Left kidney (tissue), 8 donors: ENCODE measurements at places on chromosomes 13 and 19. TPM values are rescaled to one million over a fixed set of nuclear protein-coding genes. Genes with fewer than 3 reads are reported as not detected.

GRCh38 chr19:13172346-13173138 is 22.3 kb downstream of the IER2 start:
- no peak for DNase-seq

The CGB2 gene
- not detected for polyA plus RNA-seq

The PROZ gene
- polyA plus RNA-seq: 2.3 TPM

DNA sequence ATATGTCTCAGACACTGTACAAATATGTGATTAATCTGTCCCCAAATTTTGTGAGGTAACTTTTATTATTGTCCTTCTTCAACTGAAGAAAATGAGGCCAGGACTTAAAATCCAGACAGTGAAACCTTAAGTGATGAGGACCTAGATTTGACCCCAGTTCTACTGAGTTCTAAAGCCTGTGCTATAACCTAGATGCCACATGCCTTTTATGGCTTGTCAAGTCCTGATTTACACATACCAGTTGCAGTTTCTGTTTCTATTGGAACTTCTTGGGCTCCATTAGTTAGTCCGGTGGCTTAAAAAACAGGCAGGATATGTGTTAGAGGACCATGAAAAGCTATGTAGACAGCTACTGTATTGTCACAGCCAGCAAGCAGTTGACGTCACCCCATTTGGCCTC is 436.5 kb upstream of the KLHL1 start:
- DNase-seq: no peak

GRCh38 chr13:49527123-49527522 is 31.4 kb downstream of the PHF11 start:
- no peak for DNase-seq

The GJB2 gene
- polyA plus RNA-seq: 4.4 TPM

DNA sequence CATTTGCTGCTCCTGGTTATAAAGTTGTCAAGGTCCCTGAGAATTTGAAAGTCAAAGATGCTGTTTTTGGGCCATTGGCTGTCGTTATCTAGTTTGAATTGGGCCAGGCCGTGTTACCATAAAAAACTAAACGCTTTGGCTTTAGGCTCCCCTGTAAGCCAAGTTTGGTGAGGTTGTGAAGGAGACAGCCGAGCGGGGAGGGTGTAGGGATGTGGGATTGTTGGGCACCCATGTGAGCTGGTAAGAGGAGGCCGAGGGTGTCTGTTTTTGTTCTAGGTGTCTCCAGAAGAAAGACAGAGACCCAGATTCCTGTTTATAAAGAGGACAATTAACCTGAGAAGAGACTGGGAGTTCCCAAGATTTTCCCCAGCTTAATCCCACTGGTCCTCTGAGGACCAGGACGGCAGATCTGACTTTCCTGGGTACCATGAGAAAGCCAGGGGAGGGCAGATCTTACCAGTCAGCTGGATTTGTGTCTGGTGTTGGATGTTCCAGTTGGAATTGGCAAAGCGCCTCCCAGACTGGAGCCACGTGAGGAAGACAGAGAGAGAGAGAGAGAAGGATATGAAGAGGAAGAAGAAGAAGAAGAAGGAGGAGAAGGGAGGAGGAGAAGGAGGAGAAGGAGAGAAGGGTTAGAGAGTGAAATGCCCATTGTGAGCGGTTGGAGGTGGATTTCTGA is 25.1 kb downstream of the TMEM255B start:
- DNase-seq: no peak

GRCh38 chr19:40280608-40281221 is 4.4 kb downstream of the AKT2 start:
- no peak for DNase-seq

The NLRP4 gene
- polyA plus RNA-seq: not detected

GRCh38 chr13:20217168-20217567 is 15.0 kb downstream of the GJB6 start:
- DNase-seq: no peak

The PDX1 gene
- not detected for polyA plus RNA-seq

GRCh38 chr13:24851546-24851945 is 87.6 kb downstream of the RNF17 start:
- no peak for DNase-seq

DNA sequence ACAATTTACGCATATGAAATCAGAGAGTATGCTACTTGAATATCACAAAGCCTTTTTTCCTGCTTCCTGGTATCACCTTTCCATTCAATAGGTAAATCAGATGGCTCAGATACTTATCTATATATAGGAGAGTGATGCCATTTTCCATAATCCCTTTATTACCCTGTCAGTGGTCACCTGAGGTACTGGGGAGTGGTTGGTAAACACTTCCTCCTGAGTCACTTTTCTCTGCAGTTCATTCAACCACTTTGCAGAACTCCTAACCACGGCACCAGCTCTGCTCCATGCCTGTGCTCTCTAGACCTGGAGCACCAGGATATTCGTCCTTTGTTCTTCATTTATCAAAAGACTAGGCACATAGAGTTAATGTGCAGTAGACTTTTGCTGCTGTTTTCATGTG is 748.5 kb upstream of the KLHL1 start:
- no peak for DNase-seq

GRCh38 chr13:94968040-94968756 is 255.9 kb upstream of the SOX21 start:
- no peak for DNase-seq

DNA sequence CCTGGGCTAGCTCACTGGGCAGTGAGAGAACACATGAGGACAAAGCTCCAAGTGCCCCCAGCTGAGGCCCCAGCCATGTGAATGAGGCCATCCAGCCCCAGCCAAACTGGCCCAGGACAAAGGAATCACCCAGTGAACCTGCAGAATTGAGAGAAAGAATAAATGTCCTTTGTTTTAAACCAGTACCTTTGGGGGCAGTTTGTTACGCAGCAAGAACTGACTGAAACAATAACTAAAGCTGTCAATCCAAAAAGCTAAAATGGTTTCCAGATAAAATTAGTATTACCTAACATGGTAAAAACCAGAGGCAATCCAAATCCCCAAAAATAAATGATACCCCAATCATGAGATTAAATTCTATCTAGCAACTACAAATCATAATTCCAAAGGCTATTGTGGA is 69.6 kb downstream of the ZNF557 start:
- DNase-seq: no peak

- DNase-seq: no peak
These were observed 26.9 kb upstream of the IGFL4 start for GRCh38 chr19:46067691-46068090.

DNA sequence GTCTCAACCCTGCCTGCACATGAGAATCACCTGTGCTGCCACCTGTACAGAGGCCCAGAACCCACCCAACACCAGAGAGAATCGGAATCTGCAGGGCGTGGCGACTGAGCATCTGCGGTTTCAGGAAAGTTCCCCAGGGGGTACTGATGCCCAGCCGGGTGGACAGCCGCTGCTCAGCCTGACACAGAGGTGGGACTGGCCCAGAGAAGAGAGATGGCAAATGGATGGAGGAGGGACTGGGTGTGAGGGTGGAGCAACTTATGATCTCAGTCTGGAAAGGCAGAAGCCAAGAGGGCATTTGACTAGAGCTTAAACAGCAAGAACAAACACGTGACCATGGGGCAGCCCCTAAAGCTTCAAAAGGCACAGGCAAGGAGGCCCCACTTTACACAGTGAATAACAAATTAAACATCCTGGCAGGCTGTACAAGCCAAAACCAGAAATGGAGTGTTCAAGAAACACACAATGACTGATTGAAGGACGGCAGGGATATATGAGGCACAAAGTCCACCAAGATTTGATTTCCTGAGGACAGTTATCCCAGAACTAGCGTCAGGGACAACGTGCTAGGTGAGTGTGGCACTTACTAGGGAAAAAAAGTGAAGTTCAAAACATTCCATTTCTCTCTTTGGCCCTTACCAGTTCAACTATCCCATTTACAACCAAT is 3.1 kb downstream of the RANBP3 start:
- DNase-seq: no peak

DNA sequence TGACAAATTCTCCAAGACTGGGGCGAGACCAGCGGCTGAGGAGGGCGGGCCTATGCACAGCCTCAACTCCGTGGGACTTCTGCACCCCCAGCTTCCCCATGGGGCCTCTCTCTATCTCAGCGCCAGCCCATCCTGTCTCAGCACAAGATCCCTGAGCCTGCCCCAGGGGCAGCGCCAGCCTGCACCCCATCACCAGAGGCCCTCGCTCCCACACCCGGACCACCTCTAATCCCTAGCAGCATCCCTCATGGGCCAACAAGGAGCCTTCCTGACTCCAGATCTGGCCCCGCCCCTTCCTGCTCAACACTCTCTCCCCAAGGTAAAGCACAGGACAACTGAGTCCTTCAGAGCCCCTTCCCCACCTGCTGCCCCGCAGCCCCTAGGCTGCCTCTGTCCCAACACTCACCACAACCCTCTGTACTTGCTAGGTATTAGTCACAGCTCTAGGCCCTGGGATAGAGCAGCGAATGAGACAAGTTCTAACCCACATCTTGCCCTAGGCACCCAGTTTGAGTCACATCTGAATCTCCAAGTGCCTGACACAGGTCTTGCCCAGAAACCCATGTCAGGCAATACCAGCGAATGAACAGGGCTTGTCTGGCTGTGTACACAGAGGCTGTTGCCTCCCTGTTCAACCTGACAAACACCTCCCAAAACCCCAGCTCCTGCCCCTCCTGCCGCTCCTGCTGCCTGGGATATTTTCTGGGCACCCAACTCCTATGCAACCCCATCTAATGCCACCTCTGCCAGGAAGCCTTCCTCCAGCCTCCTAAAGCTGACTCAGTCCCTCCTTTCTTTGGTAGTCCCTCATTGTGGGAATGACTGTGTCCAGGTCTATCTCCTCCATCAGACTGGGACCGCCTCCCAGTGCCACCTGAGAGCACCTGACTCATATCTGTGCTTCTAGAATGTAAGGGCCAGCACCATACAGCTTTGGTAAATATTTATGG is 18.6 kb downstream of the GRIK5 start:
- DNase-seq: no peak

The RNF225 gene
- polyA plus RNA-seq: not detected

DNA sequence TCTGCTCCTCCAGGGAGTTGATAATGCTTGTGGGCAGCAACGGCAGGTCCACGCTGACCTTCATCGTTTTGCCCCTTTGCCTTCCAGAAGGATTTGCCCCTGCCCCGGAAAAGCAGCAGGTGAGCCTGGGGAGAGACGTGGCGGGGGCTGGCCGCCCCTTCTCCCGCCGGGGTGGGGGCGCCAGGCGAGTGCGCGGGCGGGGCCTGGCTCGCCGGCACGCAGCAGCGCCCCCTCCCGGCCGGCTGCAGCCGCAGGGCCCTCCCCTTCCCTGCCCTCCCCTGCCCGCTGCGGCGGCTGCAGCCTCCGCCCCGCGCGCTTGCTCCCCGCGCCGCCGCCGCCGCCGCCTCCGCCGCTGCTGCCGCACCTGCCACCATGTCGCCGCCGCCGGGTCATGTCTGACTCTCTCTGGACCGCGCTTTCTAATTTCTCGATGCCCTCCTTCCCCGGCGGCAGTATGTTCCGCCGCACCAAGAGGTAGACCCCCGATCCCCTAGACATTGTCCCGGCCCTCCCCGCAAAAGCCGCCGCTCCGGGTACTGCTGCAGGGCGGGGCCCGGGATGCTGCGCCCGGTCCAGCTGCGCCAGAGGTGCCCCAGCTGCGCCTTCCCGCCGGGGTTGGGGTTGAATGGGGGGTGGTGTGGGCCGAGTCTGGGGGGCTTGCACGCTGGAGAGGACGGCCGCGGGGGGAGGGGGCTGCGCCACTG is at the start of gene MAST1:
MAST1 (plus strand) TSS at position 334 of the 704 bp plus-strand sequence; CDS start at position 392, 58 bp downstream.
- no peak for DNase-seq

DNA sequence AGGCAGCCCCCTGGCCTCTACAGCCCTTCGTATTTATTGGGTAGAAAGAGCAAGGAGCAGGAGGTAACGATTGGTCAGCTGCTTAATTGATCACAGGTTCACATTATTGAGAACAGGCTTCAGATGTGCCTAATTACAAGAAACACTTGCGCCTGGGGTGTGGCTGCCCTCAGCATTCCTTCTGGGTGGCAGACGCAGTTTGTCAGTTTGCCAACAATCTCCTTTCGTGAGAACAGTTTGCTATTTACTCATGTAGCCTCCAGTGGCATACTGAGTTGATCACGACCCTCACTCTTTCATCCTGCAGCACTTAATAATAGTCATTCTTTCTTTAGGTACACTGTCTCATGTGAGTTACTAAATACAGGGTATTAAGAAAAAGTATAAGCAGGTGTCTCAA is 985.6 kb downstream of the SLITRK5 start:
- no peak for DNase-seq

DNA sequence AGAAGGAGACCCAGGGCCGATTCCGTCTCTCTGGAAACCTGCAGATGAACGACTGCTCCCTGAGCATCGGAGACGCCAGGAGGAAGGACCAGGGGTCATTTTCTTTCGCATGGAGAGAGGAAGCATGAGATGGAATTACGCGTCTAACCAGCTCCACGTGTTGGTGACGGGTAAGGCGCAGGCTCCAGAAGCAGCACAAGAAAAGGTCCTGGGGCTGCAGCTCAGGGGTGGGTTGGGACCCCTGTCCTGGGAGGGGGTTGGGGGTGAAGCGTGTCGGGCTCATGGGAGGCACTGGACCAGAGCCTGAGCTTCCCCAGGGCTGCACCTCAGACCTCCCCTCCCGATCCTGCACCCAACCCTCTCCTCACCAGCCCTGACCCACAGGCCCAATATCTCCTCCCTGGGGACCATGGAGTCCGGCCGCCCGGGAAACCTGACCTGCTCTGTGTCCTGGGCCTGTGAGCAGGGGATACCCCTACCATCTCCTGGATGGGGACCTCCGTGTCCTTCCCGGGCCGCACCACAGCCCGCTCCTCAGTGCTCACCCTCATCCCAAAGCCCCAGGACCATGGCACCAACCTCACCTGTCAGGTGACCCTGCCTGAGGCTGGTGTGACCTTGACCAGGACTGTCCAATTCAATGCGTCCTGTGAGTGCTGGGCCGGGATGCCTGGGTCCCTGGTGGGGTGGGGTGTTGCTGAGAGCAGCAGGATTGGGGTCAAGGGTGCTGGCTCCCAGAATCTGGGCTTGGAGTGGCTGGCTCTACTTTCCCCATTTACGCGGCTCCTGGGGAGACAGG is 39.6 kb upstream of the CD33 start:
- no peak for DNase-seq

- no peak for DNase-seq
These were observed 11.8 kb upstream of the BTBD2 start for GRCh38 chr19:2027361-2027760.

GRCh38 chr13:57857945-57858344 is 226.4 kb downstream of the PCDH17 start:
- no peak for DNase-seq

The COLGALT1 gene
- 51.0 TPM for polyA plus RNA-seq

DNA sequence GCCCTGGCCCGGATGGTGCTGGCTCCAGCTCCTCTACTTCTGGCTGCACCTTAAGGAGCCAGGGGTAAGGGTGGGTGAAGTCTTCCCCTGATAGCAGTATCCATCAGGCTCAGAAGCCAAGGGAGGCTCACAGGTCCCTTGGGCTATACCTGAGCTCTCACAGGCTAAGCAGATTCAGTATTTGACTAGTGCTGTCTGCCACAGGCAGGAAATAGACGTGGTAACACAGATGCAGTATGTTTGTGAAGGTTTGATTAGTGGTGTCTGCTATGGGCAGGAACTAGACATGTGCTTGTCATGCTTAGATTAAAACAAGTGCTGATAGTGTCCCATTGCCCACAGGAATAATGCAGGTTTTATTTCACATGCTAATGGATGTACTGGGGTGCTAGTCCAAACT is 4.0 kb downstream of the SYT5 start:
- no peak for DNase-seq

GRCh38 chr13:39370554-39370953 is 232.4 kb downstream of the LHFPL6 start:
- DNase-seq: no peak

GRCh38 chr19:21098291-21098690 is 16.3 kb downstream of the ZNF714 start:
- no peak for DNase-seq

- no peak for DNase-seq
These were observed 29.5 kb upstream of the CEBPG start for GRCh38 chr19:33343859-33344572.

The TEX26 gene
- 1.7 TPM for polyA plus RNA-seq

The ZNF729 gene
- polyA plus RNA-seq: 0.91 TPM
